GM23338 (cell line): ENCODE measurements at places on chromosomes 13 and 19. TPM values are rescaled to one million over a fixed set of nuclear protein-coding genes. Genes with fewer than 3 reads are reported as not detected.
A peak's percentile ranks its signal among the peaks of the same experiment; 100 is the strongest.

DNA sequence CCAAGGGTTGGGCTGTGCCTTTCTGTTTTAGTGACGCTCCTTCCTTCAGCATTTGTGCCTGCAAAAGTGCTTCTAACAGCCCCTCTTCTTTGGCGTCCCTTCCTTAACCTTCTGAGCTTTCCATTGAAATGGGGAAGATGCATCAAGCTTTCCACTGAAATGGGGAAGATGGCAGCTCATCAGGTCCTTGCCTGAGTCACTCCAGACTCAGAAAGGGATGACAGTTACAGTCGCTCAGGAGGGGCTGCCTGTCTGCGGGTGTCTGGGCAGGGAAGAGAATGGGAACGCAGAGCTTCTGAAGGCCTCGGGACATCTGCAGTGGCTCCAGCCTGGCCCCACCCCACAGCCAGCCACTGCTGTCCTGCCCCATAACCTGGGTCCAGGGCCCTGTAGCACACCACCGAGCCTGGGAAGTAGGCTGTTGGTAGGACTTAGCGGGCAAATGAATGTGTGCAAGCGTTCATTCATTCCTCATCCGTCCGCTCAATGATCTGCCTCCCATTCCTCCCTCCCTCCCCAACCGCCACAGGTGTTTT, 9.8 kb downstream of the AP1M1 start:
- no peak for DNase-seq

GRCh38 chr13:46541210-46541609, 11.8 kb upstream of the LRCH1 start:
- DNase-seq, result no peak

DNA sequence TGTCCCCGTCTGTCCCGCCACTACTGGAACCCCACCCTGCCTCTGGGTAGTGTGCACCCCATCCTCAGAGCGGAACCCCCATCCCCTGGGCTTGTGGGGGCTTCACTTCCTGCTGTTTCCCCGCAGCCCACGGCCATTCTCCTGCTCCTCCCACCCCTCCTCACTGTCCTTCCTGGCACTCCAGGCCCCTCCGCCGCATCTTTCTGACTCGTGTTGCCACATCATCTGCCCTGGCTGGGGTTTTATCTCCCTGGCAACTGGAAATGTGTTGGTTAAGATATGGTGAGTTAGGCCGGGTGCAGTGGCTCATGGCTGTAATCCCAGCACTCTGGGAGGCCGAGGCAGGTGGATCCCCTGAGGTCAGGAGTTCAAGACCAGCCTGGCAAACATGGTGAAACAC, 37.3 kb downstream of the KDM4B start:
- DNase-seq, result no peak

DNA sequence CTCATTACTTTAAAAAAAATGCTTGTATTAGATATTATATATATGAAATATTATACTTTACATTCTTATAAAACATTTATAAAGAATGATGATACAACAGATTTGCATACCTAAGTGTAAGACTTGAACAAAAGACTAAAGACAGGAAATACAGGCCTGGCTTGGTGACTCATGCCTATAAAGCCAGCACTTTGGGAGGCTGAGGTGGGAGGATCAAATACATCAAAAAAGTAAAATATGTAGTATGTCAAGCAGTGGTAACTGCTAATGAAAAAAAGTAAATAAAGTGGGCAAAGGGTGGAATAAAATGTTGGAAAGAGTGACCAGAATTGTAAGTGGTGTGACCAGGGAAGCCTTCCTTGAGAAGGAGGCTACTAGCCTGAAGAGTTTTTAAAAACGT, 133.7 kb downstream of the GGACT start:
- DNase-seq, result no peak

DNA sequence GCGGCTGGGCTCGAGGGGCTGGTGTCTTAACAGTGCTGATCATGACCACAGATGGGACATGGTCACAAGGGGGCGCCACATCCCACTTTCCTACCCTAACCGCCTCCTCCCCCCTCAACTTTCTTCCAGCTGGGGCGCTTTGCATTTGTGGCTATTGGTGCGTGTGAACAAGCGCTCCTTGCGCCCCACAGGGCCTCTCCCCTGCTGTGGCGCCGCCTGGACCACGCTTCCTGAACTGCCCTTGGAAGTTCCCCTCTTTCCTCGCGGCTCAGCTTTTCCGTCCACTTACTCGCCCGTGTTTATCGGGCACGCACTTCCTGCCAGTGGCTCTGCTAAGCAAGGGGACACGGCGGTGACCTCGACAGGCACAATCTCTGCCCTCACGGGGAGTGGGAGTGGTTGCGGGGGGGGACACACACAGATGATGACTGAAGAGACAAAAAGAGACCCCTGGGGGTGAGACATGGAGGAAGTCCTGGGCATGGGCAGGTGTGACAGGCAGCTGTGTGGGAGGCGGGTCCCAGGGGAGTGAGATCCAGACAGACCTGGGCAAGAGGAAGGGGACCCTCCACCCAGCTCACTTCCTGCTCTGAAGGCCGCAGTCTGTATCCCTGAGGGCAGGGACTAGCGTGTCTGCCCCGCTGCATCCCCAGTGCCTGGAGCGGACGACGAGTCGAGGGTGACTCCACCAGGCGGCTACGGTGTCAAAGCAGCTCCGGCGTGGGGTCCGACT, 40.3 kb downstream of the ZNF787 start:
- peak; percentile 93 for DNase-seq

DNA sequence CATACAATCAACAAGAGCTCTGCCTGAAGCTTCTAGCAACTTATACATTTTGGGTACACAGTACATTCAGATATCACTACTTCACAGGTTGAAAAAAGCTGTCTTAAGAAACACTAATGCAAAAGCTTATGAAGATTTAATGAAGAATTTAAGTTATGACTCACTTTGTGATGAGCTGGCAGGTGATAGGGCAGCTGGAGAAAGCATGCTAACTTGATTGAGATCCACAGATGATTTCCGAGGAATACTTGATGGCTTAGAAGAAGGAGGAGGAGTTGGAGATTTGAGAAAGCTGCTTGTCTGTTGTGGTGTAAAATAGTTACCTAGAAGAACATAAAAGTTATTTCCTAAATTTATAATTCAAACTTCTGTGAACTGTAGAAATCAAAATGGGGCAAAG, 23.3 kb downstream of the EXOSC8 start:
- DNase-seq, result no peak

DNA sequence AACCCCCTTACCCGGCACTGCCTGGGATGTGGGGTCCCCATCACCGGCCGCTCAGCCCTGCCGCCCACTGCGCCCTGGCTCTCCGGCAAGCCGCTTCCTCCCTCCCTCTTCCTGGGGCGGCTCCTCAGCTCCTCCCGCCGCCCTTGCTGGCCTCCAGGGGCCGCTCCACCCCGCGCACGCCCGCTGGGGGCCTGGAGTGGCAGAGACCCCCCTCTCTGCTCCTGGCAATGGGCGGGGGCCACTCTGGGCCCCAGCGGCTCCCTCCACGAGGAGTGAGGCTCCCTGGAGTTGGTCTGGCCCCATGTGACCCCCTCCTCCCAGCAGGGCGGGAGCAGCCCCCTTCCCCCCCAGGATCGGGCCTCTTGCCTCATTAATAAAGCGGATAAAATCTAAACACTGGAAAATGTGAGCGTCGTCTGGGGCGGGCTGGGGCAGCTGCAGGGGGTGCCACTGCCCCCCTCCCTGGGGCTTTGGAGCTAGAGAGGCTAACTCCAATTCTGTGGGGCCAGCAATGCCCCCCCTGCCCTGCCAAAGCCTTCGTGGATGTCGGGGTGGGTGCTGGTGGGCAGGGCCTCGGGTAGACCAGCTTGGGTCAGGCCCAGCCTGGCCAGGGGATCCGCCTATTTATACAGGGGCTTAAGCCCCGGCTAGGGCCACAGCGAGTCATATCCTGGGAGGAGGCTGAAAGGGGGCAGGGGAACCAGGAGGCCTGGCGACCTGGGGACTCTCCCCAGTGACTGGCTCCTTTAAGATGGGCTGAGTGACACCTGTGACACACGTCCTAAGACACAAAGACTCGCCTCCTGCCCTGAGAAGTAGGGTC, at the start of gene PTGER1:
TSS of gene PTGER1 (minus strand) at position 104 of the 823 bp plus-strand sequence. CDS start 1,034 bp downstream, outside the sequence.
- peak; percentile 78 for DNase-seq

DNA sequence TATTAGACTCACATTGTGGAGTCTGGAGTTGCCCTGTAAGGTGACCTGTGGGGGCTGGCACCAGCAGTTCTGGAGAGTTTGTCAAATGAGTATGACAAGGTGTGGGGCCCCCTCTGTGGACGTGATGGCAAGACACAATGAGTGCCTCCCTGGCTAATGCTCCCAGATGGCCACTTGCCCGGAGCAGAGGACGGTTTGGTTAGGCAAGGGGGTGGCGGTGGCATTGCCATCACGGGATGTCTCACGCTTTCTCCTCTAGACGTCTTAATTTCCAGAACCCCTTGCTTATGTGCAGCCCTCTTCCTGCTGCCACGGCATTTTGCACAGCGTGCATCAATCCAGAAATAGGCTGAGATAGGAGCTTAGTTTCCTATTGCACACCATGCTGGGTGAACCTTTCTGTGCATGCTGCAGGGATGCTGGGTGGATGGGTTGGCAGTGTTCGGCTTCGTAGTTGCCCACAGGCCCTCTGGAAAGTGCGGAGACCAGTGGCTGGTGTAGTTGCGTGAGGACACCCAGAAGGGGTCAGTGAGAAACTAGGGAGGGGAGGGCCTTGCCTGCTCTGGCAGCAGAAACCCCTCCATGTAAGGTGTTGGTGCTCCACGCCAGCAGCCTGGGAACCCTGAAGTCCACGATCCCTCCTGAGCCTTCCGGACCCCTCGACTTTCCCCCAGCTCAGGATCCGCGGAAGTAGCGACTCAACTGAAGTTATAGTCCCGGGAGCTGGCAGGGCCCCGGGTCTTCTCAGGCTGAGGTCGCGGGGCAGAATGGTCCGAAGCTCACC, 18.1 kb upstream of the LRP3 start:
- DNase-seq, result no peak

DNA sequence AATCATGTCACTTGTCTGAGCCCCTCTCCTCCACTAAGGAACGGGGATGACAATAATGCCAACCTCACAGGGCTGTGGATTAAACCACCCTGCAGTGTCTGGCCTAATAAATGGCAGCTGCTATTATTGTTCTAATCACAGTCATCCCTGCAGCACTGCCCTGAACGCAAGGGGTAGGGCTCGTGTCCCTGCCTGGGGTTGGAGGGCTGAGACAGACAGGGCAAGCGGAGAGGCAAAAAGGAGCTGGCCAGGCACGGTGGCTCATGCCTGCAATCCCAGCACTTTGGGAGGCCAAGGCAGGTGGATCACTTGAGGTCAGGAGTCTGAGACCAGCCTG, 10.2 kb upstream of the KPTN start:
- DNase-seq, result no peak

DNA sequence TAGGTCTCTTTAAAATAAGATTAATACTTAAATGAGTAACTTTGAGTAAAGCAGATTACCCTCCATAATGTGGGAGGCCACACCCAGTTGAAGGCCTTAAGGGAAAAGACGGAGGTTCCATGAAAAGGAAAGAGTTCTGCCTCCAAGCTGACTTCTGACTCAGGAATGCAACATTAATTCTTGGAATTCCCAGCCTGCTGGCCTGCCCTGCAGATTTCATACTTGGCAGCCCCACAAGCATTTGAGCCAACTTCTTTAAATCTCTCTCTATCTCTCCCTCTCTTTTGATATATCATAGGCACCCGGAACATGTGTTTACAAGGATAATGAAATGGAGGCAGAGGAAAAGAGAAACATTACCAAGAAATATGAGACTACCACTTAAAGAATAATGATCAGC, 902.3 kb upstream of the MIR17HG start:
- DNase-seq, result peak; percentile 60

GRCh38 chr19:8580710-8581281, 3.6 kb upstream of the MYO1F start:
- DNase-seq, result peak; percentile 91

- peak; percentile 63 for DNase-seq
Measured at GRCh38 chr19:56071151-56071550, 49.9 kb downstream of the ZNF787 start.

GRCh38 chr13:39516096-39516495, 86.9 kb downstream of the LHFPL6 start:
- no peak for DNase-seq

GRCh38 chr19:1884719-1885334, 469 bp downstream of the ABHD17A start:
- DNase-seq, result no peak

- peak; percentile 91 for DNase-seq
Measured at GRCh38 chr19:15199661-15200552, 888 bp downstream of the NOTCH3 start.

DNA sequence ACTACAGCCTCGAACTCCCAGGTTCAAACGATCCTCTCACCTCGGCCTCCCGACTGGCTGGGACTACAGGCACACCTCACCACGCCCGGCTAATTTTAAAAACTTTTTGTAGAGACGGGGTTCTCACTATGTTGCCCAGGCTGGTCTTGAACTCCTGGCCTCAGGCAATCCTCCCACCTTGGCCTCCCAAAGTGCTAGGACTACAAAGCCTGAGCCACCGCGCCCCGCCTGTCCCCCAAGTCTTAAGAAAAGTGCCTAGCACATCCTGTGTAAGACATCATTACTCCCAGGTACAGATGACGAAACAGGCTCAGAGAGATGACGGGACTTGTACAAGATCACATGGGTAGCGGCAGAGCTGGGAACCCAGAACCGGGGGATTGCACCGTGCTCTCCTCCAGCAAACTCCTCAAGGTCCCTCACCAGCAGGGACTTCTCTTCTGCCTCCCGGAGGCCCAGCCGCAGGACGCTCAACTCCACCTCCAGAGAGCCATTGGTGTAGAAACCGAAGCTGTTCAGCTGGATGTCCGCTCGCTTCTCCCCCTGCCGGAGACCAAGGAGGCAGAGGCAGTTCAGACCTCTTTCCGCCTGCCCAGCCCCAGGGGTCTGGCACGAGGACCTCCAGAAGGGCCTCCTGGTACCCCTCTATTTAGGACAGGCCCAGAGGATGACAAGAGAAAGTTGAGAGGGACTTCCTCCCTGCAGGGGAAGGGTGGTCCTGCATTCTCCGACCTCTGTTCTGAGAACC, 1.0 kb downstream of the GPR108 start:
- DNase-seq, result peak; percentile 75

DNA sequence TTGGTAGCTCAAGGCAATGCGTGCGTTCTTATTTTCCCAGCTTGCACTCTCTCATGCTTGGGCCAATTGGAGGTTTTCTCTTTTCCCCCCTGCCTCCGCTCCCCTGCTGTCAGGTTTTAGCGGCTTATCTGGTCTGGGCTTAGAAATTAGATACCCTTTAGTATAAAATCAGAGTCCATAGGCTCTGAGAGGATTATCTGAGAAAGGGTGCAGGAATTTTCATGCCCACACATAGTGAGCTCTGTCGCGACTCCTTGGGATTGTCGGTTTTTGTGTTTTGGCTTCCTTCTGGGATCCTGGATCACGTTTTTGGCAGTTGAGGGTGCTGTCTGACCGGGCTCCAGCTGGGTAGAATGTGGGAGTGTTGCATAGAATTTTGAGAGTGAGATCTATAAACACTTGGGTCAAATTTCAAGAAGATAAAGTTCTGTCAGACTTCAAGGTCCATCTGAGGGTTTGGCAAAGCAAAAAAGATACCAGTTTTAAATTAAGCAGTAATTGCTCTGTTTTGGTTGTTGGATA, 12.4 kb downstream of the CHAF1A start:
- DNase-seq, result no peak

- no peak for DNase-seq
Measured at GRCh38 chr13:36129539-36129938, 1.6 kb downstream of the DCLK1 start.

Gene TNFRSF19
- 0.35 and 0.93 TPM in 2 replicates for total RNA-seq

Gene C13orf42
- total RNA-seq, result 9.4 and 24.5 TPM in 2 replicates

Gene ZNF541
- 0.42 TPM in 1 of 2 replicates, not detected in the other for total RNA-seq

Gene MEIS3
- total RNA-seq, result 33.7 and 40.7 TPM in 2 replicates

Gene GGACT
- 0.24 and 1.1 TPM in 2 replicates for total RNA-seq

Gene FARP1
- total RNA-seq, result 82.5 and 105 TPM in 2 replicates

Gene FFAR1
- total RNA-seq, result not detected in 2 replicates

Gene CD70
- total RNA-seq, result 2.0 and 7.3 TPM in 2 replicates

Gene APOC1
- total RNA-seq, result 25.4 and 26.8 TPM in 2 replicates

Gene ZNF766
- 23.5 and 29.3 TPM in 2 replicates for total RNA-seq

Gene RFX1
- total RNA-seq, result 10.1 and 11.8 TPM in 2 replicates

Gene CNN1
- total RNA-seq, result 17.0 and 20.9 TPM in 2 replicates
